NCI-H1417 treated with DMSO at 0.1 percent for 48 hours (cell line): ENCODE measurements at places on chromosomes 12 and 14.
A peak's percentile ranks its signal among the peaks of the same experiment; 100 is the strongest.

- DNase-seq = no peak
Observed at GRCh38 chr14:94671870-94672444, 59.8 kb downstream of the SERPINA3 start.

GRCh38 chr14:89619596-89619995 is 202.6 kb upstream of the FOXN3 start:
- no peak for DNase-seq

GRCh38 chr14:104632781-104633180 is 28.2 kb upstream of the TMEM179 start:
- DNase-seq = no peak

GRCh38 chr12:16785524-16785923 is 179.6 kb upstream of the LMO3 start:
- no peak for DNase-seq

- no peak for DNase-seq
Observed at GRCh38 chr14:68664225-68664681, 128.6 kb downstream of the ZFP36L1 start.

- DNase-seq = no peak
Observed at GRCh38 chr12:25156061-25156460, 38.9 kb downstream of the DNAI7 start.

- DNase-seq = no peak
Observed at GRCh38 chr14:99043267-99043615, 228.8 kb downstream of the BCL11B start.

- DNase-seq = peak; percentile 47
Observed at GRCh38 chr12:106918746-106919145, 37.0 kb upstream of the TMEM263 start.

DNA sequence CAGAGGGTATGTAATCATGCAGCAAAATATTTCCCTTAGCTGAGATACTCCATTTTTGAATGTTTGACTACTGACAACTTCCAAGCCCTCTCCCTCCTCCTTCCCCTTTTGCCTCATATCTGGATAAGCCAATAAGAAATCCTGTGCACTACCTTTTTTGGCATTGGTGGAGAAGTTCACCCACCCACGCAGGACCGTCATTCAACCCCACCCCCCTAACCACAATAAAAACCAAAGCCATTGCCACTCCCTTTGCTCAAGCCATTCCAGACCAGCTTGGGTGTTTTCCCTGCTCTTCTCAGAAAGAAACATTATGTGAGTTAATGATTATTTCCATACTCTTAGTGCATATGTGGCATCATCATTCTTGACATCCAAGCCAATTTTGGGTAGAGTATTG is 176.7 kb downstream of the PTPN11 start:
- no peak for DNase-seq

DNA sequence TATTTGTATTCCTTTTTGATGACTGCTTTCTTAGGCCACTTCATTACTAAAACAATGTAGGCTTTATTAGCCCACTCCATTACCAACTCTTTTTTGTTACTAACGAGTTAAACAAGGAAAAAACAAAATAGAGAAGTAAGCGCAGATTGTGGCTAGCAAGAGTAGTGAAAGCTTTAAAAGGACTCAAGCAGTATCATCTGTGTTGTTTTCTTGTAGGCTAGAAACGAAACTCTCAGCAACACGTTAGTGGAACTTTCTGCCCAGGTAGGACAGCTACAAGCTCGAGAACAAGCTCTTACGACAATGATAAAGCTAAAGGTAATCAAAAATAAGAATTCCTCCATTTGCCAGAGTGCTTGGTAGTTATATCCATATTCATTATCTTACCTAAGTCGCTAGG is 11.1 kb downstream of the CCDC62 start:
- no peak for DNase-seq

- no peak for DNase-seq
Observed at GRCh38 chr12:79926951-79927350, 7.9 kb downstream of the PPP1R12A start.

- no peak for DNase-seq
Observed at GRCh38 chr12:45907955-45908354, 82.4 kb downstream of the SCAF11 start.

- DNase-seq = no peak
Observed at GRCh38 chr14:33646692-33647260, 304.1 kb downstream of the EGLN3 start.
